ENCODE measurements at places on chromosomes 1 and 21.

GRCh38 chr1:31802190-31803150 lies 13.4 kb downstream of the SPOCD1 start:
- no peak for DNase-seq

DNA sequence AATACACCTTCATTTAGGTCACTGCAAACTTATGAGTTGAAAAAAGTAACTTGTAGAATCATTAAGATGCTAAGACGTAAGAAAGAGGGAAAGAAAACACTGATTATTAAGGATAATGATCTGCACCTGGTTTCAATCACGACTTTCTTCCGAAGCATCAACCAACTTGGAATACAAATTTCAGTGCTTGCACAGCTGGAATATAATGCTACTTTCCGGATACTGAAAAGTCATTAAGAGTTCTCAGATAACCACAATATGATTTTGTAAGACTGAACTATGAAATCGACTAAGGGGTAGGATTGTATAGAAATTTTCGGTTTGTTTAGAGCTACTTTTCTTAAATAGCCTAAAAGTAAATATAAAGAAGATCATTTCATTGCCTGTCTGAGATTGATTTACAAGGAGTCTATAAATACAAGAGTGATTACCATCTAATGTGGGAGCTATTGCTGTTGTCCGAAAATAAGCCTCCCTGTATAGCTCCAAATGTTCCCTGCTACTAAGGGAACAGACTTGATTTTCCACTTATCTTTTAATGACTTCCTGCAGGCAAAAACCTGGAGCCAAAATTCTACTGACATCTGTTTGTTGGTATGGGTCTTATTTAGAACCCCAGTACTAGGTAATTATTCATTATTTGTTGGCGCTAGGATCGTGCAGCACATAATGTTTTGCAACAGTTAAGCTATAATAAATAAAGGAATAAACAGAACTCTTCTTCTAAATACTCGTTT lies 673.3 kb downstream of the KCNT2 start:
- no peak for DNase-seq

DNA sequence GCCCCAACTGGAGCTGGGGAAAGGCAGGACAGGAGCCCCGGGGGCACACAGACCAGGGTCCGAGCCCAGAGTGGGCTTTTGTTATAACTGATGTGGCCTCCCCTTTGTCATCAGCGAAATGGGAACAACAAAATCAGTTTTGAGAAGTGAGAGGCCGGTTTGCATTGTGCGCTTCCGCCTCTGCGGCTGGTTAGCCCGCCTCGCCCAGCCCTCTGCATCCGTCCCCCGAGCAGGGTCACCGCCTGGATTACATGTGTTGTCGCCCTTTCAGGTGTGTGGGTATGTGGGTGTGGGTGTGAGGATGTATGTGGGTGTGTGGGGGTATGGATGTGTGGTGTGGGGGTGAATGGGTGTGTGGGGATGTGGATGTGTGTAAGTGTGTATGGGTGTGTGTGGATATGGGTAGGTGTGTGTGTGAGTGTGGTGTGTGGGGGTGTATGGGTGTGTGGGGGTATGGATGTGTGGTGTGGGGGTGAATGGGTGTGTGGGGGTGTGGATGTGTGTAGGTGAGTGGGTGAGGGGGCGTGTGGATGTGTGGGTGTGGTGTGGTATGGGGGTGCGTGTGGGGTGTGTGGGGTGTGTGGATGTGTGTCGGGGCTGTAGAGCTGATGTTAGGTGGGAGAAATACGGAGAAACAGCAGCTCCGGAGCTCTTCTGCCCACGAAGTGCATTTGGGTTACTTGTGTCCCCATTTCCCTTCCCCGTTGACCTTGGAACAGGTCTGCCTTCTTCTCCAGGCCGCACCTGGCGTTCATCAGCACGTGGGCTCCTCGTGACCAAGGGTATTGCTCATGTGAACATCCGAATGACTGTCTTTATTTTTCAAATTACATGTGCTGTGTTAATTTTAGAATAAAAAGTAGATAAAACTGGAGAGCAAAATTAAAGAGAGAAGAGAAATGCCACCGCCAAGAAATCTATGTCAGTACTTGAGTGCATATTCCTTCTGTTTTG lies 67.6 kb downstream of the FHAD1 start:
- no peak for DNase-seq

- DNase-seq: no peak
Measured at GRCh38 chr1:20061866-20062265, 8.1 kb upstream of the PLA2G5 start.

DNA sequence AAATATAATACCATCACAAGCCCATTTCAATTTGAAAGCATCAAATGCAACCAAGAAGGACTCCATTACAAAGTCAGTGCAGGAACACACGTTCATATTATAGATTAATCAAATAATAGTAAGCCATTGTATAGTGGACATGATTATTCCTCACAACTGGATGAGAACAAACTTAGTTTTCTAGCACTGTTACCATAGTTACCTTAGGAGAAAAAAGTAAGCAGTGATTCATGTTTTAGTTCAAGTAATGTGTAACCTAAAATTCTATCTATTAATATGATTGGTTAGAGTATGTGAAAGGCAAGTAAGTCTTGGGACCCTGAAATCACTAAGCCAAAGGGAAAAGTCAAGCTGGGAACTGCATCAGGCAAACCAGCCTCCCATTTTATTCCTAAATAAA lies 15.2 kb downstream of the SSX2IP start:
- no peak for DNase-seq

DNA sequence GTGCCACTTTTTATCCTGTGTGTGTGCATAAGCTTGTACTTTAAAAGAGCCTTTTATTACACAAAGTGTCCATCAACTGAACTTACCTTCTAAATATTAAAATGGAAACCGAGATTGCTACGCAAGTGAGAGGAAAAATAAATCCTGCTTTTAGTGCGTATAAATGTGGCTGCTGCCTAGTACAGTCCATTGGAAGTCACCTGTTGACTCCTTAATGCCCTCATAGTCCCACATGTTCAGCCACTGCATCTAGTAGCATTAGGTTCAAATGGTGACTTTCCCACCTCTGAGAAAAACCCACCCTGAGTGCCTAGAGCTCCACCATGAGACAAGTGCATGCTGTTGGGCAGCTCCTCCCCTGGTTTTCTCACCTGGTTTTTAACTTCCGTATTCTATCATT lies 53.0 kb downstream of the LHX4 start:
- DNase-seq: no peak

- DNase-seq: no peak
Measured at GRCh38 chr1:166272851-166273250, 106.0 kb upstream of the FAM78B start.

DNA sequence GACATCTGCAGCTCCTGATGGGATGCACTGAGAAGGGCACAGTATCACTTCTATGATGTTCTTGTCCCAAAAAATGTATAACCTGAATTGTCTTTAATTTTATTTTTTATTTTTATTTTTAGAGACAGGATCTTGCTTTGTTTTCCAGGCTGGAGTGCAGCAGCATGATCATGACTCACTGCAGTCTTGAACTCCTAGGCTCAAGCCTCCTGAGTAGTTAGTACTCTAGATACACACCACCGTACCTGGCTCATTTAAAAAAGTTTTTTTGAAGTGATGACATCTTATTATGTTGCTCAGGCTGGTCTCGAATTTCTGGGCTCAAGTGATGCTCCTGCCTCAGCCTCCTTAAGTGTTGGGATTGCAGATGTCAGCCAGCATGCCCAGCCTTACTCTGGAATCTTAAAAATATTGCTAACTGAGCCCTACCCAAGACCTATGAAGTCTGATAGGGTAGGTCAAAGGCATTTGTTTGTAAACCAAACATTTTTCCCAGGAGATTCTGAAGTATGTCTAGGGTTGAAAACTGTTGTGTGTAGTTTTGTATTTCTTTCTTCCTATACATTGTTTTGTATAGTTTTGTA lies 68.9 kb downstream of the ATF6 start:
- no peak for DNase-seq

DNA sequence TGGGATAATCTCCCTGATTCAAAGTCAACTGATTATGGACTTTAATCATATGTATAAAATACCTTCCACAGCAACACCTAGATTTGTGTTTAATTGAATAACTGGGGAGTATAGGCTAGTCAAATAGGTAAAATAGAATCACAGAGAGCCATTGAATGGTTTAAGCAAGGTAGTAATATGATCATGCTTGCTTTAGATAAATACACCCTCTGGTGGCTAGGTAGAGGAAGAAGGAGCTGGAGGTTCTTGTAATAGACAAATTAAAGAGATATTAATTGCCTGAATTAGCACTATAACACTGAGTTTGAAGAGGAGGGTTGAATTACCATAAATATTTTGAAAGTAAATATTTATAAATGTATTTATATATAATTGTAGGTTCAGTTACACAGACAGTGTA lies 40.3 kb downstream of the DIRAS3 start:
- DNase-seq: no peak
